ENCODE measurements at places on chromosomes 3 and 15.

DNA sequence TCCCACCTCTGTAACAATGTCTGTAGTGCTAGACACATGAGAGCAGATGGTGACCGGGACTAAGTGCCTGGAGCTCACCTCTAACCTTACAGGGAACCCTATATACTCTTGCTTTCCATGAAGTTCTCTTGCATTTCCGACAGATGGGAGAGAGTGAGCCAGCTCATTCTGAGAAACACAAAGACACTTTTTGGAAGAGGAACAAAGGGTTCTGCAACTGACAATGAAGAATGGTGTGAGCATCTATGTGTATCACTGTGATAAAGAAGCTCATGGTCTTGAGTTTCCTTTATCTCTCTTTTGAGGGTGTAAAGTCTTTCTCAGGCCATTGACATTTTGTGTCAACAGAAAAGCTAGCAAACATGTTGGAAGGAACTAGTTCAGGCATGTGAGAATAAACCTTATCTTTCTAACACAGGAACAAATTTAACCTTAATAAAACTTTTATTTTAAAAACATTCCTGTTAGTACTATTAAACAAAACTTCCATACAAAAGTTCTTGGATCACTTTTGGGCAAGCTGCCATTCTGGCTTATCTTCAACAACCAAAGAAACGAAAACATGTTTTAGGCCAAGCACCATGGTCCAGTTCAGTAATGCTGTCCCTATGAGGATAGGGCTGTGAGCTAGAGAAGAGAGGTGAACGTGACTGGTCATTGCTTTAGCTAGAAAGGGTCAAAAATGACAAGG, 142.7 kb downstream of the THRB start:
- H3K36me3 ChIP-seq = no peaks in the 10 kb centered on the region
- H3K4me3 ChIP-seq = no peak overlapping the region
- H3K27ac ChIP-seq = no peak overlapping the region
- DNase-seq = no peak
- H3K4me1 ChIP-seq = no peaks in the 10 kb centered on the region

DNA sequence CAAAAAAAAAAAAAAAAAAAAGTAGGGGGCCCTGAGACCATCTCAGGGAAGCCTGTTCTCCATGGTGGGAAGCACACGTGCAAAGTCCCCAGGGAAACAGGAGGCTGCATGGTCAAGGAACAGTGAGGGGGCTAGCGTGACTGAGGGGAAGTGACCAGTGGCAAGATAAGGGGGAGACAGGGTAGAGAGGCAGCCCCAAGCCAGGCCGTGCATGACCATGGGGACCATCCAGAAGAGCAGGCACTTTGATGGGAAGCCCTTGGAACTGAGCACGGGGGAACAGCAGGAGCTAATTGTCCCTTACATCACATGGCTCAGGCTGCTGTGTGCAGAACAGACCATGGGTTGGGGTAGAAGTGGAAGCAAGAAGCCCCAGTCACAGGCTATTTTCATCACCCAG, 196.2 kb downstream of the NTRK3 start:
- H3K4me3 ChIP-seq = no peak overlapping the region
- H3K36me3 ChIP-seq = no peaks in the 10 kb centered on the region
- no peaks in the 10 kb centered on the region for H3K4me1 ChIP-seq
- H3K27ac ChIP-seq = no peak overlapping the region

DNA sequence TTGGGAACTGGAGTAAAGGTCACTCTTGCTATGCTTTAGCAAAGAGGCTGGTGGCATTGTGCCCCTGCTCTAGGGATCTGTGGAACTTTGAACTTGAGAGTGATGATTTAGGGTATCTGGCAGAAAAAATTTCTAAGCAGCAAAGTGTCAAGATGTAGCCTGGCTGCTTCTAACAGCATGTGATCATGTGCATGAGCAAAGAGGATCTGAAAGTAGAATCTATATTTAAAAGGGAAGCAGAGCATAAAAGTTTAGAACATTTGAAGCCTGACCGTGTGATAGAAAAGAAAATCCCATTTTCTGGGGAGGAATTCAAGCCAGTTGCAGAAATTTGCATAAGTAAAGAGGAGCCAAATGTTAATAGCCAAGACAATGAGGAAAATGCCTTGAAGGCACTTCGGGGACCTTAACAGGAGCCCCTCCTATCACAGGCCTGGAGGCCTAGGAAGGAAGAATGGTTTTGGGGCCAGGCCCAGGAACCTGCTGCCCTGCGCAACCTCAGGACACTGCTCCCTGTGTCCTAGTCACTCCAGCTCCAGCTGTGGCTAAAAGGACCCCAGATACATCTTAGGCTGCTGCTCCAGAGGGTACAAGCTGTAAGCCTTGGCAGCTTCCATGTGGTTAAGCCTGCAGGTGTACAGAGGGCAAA, 212.2 kb upstream of the LINGO1 start:
- H3K36me3 ChIP-seq = peaks cover 2% of the 10 kb centered on the region
- H3K4me3 ChIP-seq = no peak overlapping the region
- H3K27me3 ChIP-seq = peaks cover 21% of the 10 kb centered on the region
- H3K27ac ChIP-seq = no peak overlapping the region
- no peaks in the 10 kb centered on the region for H3K4me1 ChIP-seq

GRCh38 chr3:24519368-24520100, 24.9 kb upstream of the THRB start:
- H3K4me3 ChIP-seq = no peak overlapping the region
- H3K27me3 ChIP-seq = peaks cover 54% of the 10 kb centered on the region
- no peak overlapping the region for H3K27ac ChIP-seq
- DNase-seq = no peak

DNA sequence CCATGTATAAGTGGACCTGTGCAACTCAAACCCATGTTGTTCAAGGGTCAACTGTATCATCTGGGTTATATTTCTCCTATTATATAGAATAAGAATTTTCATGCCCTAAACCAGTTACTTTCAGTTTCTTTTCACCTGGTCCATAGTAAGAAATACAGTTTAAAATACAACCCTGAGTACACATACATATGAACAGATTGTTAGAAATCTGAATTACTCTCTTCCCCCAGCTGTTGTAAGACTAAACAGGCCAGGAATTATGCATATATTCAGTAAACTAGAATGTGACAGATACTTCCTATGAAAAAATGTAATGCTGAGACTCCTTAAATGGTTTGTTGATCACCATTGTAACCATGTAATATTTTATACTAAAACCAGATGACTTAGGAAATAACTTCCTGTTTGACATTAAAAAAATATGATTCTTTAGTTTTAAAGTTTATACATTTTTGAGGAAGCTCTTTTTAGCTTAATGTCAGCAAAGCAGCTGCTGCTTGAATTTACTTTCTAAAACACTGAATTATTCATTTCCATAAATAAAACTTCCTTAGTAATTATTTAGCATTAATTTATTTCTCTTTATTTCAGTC, 52.5 kb upstream of the ZCWPW2 start:
- peaks cover 12% of the 10 kb centered on the region for H3K4me1 ChIP-seq
- DNase-seq = no peak
- H3K36me3 ChIP-seq = peaks cover 1% of the 10 kb centered on the region
- H3K27me3 ChIP-seq = no peaks in the 10 kb centered on the region

- H3K27me3 ChIP-seq = no peaks in the 10 kb centered on the region
- DNase-seq = no peak
- H3K27ac ChIP-seq = no peak overlapping the region
- H3K4me3 ChIP-seq = no peak overlapping the region
- H3K36me3 ChIP-seq = peaks cover 8% of the 10 kb centered on the region
- peaks cover 17% of the 10 kb centered on the region for H3K4me1 ChIP-seq
Measured at GRCh38 chr3:178971614-178972013, 100.0 kb downstream of the ZMAT3 start.

GRCh38 chr15:91870876-91871537, 17.5 kb downstream of the SLCO3A1 start:
- peaks cover 34% of the 10 kb centered on the region for H3K4me1 ChIP-seq
- H3K36me3 ChIP-seq = peaks cover 4% of the 10 kb centered on the region
- no peaks in the 10 kb centered on the region for H3K27me3 ChIP-seq
- DNase-seq = no peak
- peak overlapping the region; percentile 51 for H3K4me3 ChIP-seq
- no peak overlapping the region for H3K27ac ChIP-seq

- no peak overlapping the region for H3K27ac ChIP-seq
- no peak for DNase-seq
- no peak overlapping the region for H3K4me3 ChIP-seq
- no peaks in the 10 kb centered on the region for H3K36me3 ChIP-seq
Measured at GRCh38 chr3:23258110-23258509, 55.0 kb downstream of the UBE2E2 start.

GRCh38 chr3:101994386-101994785, 145.1 kb downstream of the NFKBIZ start:
- H3K4me3 ChIP-seq = no peak overlapping the region
- peaks cover 62% of the 10 kb centered on the region for H3K4me1 ChIP-seq
- no peak for DNase-seq
- no peak overlapping the region for H3K27ac ChIP-seq

DNA sequence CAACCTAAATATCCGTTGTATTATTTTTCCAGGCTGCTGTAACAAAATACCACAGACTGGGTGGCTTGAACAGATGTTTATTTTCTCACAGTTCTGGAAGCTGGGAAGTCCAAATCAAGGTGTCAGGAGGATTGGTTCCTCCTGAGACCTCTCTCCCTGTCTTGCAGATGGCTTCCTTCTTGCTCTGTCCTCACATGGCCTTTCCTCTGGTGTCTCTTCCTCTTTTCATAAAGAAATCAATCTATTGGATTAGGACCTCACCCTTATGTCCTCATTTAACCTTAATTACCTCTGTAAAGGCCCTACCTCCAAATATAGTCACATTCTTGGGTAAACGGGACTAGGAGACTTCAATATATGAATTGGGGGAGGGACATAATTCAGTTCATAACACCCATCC, 89.2 kb upstream of the PLCL2 start:
- peaks cover 9% of the 10 kb centered on the region for H3K27me3 ChIP-seq
- DNase-seq = no peak
- peaks cover 45% of the 10 kb centered on the region for H3K4me1 ChIP-seq
- H3K4me3 ChIP-seq = no peak overlapping the region

DNA sequence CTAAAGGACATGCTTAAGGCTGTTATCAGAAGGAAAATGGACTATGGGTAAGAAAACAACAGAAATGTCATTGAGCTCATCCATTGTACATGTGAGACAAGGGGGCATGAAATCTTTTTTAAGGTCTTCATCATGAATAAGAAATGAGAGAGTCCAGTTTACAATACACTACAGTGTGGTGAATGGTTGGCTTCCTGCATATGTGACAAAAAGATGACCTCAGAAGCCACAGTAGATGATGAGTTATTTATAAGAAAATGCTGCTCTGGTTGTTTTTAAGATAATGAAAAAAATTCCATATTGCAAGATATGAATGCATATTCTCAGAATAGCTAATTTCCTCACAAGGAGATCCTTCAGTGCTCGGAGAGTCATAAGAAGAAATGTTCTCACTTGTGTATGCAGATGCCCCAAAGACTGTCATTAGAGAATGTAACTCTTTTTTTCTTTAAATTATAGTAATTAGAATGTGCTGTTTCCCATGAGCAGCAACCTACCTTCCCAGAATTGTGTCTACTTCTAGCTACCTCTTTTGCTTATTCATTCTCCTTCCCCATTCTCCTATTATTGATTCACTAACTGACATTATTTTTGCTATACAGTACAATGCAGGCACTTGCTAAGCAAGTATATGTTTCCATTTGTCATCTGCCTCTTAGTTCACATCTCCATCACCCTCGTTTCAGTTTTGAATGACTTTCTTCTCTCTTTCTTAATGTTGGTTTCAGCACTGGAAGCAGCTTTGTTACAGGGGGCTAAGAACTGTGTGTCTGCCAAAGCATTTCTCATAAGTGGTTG, 152.0 kb upstream of the PEX5L start:
- H3K27ac ChIP-seq = peak overlapping the region; percentile 2
- H3K4me3 ChIP-seq = no peak overlapping the region
- no peaks in the 10 kb centered on the region for H3K4me1 ChIP-seq
- H3K36me3 ChIP-seq = no peaks in the 10 kb centered on the region

- DNase-seq = no peak
- no peaks in the 10 kb centered on the region for H3K4me1 ChIP-seq
- no peaks in the 10 kb centered on the region for H3K36me3 ChIP-seq
- H3K27me3 ChIP-seq = no peaks in the 10 kb centered on the region
Measured at GRCh38 chr15:92418864-92419263, 25.2 kb downstream of the ST8SIA2 start.

- DNase-seq = no peak
- no peak overlapping the region for H3K4me3 ChIP-seq
- no peaks in the 10 kb centered on the region for H3K27me3 ChIP-seq
- peaks cover 3% of the 10 kb centered on the region for H3K36me3 ChIP-seq
- H3K27ac ChIP-seq = no peak overlapping the region
Measured at GRCh38 chr3:166764698-166765318, 615.3 kb downstream of the ZBBX start.

DNA sequence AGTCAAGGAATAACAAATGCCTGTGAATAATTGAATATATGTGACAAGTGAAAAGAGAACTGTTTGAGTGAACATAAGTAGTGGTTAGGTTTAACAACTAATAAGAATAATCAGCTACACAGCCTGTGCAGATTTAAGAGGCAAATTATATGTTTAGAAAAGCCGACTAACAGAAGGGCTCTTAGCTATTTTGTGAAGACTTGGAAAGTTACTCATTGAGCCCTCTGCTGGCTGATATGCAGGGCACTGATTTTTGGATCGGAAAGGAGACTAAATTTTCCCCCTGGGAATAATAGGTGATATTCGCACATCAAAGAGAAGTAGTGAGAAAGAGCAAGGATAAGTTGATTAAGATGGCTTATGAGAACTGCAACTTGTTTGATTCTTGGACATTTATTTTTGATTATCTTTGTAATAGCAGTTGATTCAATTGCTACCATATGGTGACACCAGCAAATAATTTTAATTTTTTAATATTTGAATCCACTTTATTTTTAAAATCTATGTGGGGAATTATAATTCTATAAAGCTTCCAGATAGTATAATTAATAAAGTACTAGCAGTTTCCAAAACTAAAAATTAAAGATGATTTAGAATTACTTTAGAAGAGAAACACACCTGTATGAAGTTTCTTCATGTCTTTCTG, 156.2 kb downstream of the NLGN1 start:
- no peaks in the 10 kb centered on the region for H3K36me3 ChIP-seq
- H3K4me3 ChIP-seq = no peak overlapping the region
- no peak for DNase-seq
- H3K27me3 ChIP-seq = no peaks in the 10 kb centered on the region
- no peaks in the 10 kb centered on the region for H3K4me1 ChIP-seq

DNA sequence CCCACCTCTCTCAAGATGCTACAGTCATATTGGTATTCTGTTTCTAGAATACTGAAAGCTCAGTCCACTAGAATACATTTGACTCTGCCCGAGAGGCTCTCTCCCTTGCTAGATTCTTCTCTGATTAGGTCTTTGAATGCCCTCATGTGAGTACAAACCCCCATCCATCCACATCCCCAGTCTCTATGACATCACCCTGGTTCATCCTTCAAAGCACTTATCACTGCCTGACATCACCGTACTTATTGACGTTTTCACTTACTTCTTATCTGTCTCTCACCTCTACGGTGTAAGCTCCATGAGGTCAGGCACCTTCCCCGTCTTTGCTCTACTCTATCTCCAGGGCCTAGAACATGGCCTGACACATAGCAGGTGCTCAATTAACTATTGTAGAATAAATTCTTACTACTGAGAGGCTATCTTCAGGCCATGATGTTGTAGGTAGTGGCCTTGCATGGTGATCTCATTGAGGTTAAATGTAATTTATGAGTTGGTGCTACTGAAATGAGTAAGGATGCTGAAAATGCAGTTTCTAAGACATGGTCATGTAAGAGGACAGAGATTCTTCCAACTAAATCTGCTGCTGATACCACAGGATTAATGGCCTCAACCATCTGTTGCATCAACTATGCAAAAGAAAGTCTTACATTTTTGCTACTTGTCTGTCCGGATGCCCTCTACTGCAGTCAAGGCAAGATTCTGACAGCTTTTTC, 26.8 kb downstream of the EOGT start:
- peaks cover 25% of the 10 kb centered on the region for H3K36me3 ChIP-seq
- H3K27me3 ChIP-seq = no peaks in the 10 kb centered on the region
- no peak for DNase-seq
- H3K4me3 ChIP-seq = no peak overlapping the region
- H3K4me1 ChIP-seq = peaks cover 7% of the 10 kb centered on the region
- peak overlapping the region; percentile 33 for H3K27ac ChIP-seq

Data from activated T-cell treated with anti-CD3 and anti-CD28 coated beads, Interleukin-2, amount 50 U/mL, for 72 hours (primary cell).